ENCODE measurements at places on chromosomes 7 and 10.

DNA sequence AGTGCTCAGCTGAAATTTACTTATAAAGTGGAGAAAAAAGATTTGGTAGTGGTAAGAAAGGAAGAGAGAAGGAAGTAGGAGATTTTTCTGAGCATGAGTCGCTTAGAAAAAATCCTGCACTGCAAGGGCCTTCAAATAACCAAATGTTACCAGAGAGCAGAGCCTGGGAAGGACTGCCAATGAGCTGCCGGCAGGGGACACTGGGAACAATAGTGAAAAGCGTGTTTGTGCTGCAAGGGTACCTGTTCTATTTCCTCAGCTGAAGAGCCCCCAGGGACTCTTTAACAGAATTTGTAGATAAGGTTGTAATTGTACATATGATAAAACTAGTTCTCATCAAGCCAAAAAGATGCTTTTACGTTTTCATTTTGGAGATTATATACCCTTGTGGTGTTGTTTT is 696.3 kb upstream of the C7orf33 start:
- DNase-seq = no peak

DNA sequence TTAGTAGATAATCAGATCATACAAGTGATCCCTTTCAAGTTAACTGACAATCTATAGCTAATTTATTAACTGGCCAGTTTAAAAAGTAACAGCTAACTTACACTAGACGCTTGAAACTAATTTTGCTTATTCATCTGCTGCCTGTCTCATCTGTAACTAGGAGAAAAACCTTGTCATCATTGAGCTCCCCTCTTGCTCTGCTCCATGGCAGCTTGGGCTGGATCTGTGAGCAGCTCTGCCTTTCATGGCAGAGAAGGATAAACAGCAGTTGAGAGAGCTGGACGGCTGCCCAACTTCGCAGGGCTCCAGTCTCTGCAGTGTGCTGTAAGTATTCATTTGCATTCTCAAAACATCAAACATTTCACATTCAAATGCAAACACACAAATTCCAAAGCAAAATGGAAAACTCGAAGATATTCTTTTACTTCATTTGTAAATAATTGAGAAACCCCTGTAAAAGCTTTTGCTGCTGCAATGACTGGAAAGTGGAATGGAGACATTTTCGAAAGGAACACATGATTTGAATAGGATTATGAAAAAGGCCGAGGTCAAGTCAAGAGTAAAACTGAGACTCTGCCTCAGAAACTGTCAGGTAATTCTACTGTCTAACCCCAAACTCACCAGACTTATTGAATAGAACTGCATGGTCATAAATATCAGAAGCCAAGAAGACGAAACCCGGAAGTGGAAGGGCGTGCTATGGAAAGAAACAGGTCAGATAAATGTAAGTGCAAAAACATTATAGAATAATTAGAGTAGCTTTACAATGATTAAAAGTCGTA is 17.6 kb downstream of the SLC35B4 start:
- peak; percentile 74 for DNase-seq

DNA sequence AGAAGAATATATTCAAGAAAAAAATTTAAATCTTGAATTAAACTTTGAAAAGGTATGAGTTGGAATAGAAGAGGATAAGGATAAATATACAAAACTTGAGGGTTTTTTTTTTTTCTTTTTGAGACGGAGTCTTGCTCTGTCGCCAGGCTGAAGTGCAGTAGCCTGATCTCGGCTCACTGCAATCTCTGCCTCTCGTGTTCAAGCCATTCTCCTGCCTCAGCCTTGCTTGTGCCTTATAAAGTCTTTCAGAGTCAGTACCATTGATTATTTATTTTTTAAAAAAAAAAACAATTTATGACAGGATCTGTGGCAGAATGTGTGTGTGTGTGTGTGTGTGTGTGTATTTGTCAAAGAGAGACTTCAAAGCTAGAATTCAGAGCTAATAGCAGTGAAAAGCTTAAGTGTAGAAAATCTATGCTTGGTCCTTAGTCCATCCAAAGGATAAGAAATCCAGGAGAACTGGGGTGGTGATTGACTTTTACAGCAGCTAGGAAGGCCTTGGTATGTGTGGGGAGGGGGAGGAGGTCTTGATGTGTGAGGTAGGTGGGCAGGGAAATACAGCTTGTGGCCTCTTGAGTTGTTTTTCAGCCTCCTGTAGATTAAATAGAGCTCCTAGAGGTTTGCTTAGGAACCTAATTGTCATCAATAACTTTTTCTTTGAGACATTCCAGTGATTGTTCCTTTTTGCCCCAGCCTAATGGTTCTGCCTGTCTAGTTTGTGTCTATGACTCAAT is 2.4 kb downstream of the HECTD2 start:
- no peak for DNase-seq

DNA sequence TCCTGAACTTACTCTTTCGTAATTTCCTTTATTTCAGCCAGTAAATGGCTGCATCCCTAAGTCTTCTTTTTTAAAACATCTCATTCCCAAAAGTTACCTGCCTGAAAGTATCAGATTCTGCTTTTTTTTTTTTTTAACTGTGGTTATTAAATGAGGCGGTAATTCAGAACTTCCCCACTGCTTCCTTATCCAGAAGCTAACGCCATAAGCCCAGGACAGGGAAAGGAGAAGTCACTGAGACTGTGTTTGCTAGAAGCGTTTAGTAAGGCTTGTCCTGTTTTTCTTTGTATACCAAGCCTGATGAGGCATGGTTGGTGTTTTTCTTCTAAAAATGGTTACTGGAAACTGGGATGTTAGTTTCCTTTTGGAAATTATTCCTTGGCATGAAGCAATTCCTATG is 197.8 kb downstream of the CELF2 start:
- DNase-seq = no peak

DNA sequence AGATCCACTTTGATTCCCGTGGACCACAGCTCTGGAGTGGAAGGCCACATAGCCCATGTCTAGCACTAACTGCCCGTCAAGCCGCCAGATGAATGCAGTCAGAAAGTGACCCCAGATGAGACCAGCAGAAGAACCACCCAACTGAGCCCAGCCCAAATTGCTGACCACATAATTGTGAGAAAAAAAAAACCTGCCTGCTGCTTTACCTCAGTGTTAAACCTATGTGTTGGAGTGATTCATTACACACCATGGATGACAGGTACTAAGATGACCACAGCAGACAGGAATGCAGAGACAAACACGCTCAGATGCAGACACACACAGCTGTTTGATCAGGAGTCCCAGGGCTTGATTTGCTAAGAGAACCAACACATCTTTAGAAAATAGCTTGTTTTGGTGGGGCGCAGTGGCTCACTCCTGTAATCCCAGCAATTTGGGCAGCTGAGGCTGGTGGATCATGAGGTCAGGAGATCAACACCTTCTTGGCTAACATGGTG is 168.1 kb upstream of the PPP2R2D start:
- no peak for DNase-seq

DNA sequence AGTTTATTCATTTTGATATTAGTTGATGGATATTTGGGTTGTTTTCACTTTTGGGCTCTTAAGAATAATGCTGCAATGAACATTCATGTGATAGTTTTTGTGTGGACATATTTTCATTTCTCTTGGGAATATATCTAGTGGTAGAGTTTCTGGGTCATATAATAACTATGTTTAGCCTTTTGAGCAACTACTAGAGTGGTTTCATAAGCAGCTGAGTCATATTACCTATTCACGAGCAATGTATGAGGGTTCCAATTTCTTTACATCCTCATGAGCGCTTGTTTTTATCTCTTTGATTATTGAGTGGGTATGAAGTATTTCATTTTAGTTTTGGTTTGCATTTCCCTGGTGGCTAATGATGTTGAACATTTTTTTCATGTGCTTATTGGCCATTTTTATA is 182.6 kb downstream of the PON1 start:
- DNase-seq = no peak
